ENCODE measurements at places on chromosomes 4 and X.

DNA sequence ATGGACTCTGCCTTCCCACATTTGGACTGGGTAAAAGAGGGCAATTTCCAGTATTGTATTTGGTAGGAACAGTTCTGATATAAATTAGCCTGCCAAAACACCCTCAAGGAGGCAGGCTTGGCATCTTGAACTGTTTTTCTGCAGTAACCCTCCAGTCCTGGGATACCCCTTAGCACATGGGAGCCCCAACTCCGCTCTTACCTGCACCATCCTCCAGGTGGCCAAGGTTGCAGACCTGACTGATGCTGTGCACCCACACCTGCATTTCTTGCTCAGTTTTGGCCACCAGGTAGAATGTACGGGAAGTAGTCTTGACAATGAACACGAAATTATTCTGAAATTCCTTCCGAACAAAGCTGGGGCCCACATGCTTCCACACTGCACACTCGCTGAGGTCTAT lies 35.1 kb downstream of the GAB3 start:
- DNase-seq, result no peak

DNA sequence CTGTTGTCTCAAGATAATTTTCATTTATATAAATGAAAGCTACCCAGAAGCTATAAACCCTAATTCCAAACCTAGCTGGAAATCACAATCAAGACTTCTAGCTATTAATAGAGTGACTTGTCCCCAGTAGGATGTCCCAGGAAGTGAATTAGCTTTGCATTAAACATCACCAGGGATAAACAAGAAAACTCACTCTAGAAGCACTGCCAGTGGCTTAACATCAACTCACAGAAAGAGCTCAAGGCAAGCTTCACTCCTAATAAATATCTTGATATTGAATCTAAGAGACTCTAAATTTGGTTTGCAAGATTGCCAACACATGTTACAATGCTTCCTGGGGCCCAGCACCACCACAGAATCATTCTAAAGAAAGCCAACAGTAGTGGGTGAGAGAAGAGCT lies 468.7 kb upstream of the FAM241A start:
- no peak for DNase-seq

- DNase-seq, result no peak
These were observed 112.8 kb upstream of the DKK2 start for GRCh38 chr4:107148904-107149303.

- DNase-seq, result no peak
These were observed 75.5 kb upstream of the MAOA start for GRCh38 chrX:43580621-43581020.

DNA sequence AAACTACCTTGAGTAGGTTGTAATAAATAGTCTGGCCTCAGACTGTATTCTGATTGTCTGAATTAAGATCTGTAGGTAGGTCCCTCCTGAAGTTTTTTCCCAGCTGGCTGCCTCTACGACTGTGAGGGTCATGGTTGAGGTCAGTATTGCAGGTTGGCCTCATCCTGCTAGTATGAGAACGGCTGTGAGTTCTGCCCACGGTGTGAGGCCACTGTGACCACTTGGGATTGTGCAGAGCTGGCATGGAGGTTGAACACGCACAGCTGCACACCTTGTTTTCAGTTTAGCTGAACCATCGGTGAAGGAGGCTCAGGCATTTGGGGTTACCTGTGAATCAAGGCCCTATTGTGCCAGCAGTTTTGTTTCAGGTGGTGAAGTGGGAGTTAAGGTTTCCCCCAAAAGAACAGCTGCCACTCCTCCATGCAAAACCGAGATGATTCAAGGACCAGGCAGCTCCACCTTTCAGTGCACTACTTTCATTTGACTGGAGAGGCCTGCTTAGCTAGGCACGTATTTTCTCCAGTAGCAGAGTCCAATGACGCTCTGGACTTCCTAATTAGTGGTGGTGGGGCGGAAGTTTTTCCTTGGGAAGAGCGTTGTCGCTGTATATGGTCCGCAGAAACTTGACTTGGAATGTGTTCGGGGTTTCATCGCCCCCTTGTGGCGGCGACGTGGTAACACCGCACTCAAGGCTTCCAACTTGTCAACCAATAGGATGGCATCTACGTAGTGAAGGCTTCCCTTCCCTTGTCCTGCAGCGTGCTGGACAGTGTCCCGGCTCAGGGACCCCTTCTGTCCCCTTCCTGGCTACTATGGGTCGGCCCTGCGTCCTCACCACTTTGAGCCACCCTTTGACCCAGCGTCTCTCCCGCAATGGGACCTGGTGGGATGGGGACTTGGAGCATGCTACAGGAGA lies 13.8 kb downstream of the CMC4 start:
- DNase-seq, result peak; percentile 35

DNA sequence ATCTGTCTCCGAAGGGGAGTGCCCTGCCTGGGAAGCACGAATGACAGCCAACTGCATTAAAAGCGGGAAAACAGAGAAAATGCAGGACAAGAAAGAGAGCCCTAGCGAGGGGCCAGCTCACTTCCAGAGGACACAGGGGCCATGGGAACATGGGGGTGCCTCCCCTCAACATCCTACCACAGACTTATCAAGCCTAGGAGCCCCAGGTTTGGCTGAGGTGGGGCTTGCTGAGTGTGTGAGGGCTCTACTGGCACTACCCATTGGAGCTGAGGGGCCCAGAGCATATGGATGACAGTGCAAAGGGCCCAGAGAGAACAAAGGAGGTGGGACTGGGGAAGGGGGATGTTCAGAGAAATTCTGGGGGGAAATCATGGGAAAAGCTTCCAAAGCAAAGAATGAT lies 101.8 kb downstream of the PJA1 start:
- DNase-seq, result no peak

- no peak for DNase-seq
These were observed 94.1 kb downstream of the PDS5A start for GRCh38 chr4:39883646-39884045.

DNA sequence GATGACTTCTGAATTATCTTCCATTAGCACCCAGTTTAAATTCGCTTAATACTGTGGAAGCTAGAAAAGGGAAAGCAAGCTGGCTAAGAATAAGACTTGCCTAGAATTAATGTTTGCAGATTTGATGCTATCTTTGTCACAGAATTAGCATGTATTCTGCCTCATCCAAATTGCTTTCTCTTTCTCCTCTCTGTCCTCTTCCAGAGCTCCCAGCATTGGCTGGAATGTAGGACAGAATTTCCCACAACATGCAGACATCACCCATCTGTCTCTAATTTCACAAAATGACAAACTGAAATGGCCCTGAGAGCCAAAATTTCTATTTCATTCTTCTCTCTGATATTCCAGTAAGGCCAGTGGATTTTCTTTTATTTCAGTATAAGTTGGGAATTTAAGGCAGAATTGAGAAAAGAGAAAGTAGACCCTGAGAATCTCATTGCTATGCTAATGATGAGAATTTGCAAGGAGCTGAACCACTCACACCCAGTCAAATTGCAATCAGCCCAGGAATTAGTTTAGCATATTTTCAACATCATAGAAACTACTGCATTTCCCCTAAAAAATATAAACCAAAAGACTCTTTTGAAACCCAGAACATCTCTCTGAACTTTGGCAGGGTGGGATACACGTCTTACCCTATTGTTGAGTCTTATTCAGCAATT lies 188.8 kb downstream of the RCHY1 start:
- DNase-seq, result no peak

- no peak for DNase-seq
These were observed 81.8 kb upstream of the TRPC5 start for GRCh38 chrX:112164420-112164819.

DNA sequence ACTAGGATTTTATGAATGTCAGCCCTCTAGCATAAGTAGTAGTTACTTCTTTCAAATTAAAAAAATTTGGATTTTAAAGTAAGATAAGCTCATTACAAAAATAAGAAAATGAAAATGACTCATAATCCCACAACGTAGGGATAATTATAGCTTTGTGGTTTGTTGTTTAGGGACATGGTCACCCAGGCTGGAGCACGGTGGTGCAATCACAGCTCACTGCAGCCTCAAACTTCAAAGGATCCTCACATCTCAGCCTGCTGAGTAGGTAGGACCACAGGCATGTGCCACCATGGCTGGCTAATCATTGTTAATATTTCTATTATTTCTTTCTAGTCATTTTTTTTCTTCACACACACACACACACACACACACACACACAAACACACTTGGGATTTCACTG lies 57.6 kb downstream of the PLAC1 start:
- DNase-seq, result no peak

GRCh38 chr4:179625406-179625805 lies 2183.2 kb upstream of the AGA start:
- DNase-seq, result no peak

DNA sequence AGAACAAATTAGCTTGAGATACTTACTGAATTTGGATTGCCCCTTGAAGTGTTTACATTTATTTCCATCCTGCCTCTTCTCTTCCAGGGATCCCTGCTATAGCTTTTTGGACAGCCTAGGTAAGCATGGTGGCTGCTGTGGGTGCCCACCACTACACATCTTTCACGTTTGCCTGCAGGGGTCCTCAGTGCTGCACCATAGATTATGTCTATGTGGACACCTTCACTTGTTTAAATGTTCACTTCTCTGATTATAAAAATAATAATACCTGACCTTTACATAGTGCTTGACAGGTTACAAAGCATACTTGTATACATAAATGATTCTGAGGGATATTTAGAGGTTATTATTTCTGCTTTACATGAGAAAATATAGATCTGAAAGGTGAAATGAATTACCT lies 67.9 kb upstream of the SLC4A4 start:
- peak; percentile 10 for DNase-seq

DNA sequence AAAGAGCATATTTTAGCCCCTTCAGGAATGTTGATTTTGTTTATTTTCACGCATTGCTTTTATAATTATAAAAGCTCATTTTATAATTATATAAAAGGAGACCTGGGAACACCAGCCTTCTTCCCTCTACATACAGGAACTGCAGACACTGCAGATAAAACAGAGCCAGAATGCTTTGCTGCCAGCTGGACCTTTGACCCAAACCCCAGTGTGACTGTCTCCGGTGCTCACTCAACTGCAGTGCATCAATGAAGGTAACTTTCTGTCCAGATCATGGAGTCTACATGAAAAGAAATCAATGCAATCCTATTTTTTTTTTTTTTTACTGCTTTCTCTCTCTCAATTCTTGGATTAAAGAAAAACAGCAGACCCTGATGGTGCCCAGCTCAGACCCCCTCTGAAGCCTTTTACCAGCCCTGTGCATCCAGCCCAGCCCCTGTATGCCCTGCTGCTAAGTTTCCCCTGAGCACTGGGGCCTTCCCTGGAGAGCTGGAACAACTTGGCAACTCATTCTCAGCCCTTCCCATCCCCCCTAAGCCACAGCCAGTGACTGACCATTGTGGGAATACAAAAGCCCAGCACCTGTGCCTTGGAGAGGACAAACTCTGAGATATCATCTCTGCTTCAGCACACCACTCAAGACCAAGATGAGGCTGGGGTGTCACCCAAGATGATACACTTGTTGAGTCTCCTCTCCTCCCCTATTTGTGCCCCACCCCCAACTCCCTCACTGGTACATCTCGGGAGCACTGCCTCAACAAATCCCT lies 182.1 kb downstream of the EVC2 start:
- DNase-seq, result no peak

DNA sequence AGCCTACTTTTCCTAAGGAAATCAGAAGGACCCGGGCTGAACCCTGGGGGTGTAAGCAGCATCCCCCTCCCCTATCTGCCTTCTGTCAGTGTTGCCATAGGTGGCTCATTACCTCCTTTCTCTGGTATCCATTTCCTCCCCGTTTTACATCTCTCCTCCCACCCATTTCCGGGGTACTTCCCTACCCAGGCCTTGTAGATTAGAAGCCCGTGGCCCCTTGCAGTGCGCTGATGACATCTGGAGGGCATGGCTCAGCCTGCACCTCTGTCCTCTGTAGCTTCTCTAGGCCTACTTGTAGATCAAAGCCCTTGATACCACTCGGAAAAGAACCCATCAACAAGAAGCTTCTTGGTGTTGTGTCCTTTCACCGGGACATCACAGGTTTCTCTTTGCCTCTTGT lies 71.8 kb downstream of the NBDY start:
- DNase-seq, result no peak

DNA sequence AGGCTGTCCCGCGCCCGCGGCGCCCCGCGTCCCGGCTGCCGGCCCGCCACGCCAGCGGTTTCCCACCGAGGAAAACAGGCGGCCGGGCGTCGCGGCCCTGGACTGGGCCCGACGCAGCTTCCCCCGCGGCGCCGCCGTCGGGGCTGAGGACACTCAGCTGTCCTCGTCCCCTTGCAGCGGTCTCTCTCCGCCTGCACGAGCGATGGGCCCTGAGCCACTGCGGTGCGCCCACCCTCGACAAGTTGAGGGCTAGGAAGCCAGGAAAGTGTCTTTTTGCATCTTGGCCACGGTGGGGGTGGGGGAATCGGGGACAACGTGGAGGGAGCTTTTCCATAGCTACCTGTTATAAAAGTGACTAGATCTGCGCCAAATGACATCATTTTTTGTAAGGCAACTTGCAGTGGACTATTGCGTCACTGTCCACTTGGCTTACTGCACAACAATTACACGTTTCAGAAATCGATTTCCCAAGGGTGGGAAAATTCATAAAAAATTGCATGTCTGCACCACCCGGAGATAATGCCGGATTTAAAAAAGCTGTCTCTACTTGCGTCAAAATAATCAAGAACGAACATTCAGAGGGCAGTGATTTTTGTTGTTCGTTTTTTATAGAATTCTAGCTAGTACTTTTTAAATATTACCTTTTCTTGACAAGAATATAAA lies 1.1 kb downstream of the KLHL15 start:
- DNase-seq, result peak; percentile 5

DNA sequence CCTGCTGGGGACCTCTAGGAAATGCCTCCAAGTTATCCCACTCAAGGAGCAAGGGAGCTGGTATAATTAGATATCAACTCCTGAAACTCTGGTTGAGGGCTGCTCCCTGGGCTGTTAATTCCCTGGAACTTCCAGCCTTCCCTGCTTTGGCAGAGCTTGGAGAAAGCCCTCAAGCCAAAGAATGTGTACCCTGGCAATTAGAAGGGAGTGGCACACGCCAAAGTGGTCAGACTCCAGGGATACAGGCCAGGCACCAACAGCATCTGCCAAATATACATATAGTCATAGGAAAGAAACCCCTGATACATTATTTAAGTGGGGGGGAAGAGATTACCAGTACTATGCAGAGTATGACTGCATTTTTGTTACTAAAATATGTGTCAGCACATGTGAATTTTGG lies 616.8 kb downstream of the BCOR start:
- DNase-seq, result no peak

- no peak for DNase-seq
These were observed 261.8 kb downstream of the CAMK2D start for GRCh38 chr4:113499696-113500095.

GRCh38 chr4:42398171-42398870 lies 1.0 kb downstream of the SHISA3 start:
- DNase-seq, result no peak

GRCh38 chr4:129905256-129905655 lies 809.3 kb downstream of the C4orf33 start:
- no peak for DNase-seq

GRCh38 chr4:136741468-136741867 lies 790.8 kb downstream of the PCDH18 start:
- DNase-seq, result no peak

- no peak for DNase-seq
These were observed 37.9 kb downstream of the WDR1 start for GRCh38 chr4:10078481-10079233.

DNA sequence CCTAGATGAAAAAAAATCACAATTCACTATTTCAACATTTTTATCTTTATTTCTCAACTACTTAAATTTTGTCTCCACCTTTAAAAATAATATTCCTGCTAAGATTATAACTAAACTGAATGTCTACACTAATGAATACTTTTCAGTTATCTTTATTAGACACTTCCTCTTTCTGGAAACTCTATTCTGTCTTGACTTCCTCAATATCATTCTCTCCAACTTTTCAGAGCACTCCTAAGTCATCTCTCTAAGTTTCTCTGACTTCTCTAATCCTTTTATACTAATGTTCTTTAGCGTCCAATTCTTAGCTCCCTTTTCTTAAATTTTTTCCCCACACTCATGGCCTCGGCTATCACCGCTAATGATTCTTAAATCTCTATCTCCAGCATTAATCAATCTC lies 374.2 kb downstream of the FBXO8 start:
- DNase-seq, result no peak

All from stimulated activated CD4-positive, alpha-beta T cell treated with anti-CD3 and anti-CD28 coated beads, Interleukin-2, amount 100 ng/mL, for 48 hours (primary cell).